HCT116 (cell line): ENCODE measurements at places on chromosomes 2 and 18.

DNA sequence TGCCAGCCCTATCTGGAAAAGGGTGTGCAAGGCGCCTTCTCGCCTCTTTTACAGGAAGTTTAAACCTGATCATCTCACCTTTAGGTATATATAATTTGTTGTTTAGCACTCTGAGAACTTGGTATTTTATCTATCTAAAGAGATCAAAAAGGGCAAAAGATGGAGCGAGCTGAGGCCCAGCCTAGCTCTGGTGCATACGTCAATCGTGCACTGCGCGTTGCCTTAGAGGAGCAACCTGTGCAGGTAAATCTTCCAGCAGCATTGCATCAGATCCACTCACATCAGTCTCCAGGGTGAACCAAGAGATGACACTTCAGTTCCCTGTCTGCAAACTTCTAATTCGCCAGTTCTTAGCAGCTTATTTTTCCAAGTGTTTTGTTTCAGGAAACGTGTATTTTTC, 15.4 kb downstream of the BCL11A start:
- no peak for DNase-seq

DNA sequence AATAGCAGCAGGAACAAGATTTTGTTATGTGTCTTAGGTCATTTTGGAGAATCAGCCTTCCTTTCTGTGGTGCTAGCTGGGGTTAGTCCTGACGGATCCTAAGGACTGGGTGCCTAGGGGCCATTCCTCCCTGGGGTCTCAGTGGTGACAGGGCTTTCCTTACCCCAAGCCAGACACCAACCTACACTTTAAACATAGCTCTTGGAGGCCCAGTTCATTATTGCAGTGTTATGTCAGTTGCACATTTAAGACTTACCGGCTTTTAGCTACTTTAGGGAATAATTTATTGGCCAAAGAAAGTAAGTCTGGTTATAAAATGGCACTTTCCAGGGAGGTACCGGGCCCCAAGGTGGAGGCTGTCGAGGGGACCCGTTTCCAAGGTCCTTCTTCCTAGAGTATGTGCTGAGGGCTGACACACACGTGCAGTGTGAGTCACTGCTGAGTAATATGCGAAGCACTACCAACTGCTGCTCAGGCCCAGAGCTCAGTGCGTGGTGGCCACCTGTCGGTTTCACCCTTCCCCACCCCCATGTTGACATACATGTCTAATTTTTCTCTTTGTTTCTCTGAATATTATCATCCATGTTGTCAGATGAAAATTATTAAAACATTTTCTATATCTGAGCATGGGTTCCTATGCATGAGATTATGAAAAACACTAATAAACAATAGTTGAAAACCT, 37.0 kb upstream of the GRHL1 start:
- DNase-seq = peak; percentile 76

GRCh38 chr2:202005272-202005887, 28.3 kb upstream of the FZD7 start:
- no peak for DNase-seq

- DNase-seq = no peak
These were observed 183.0 kb upstream of the ZC3H15 start for GRCh38 chr2:186303091-186303490.

DNA sequence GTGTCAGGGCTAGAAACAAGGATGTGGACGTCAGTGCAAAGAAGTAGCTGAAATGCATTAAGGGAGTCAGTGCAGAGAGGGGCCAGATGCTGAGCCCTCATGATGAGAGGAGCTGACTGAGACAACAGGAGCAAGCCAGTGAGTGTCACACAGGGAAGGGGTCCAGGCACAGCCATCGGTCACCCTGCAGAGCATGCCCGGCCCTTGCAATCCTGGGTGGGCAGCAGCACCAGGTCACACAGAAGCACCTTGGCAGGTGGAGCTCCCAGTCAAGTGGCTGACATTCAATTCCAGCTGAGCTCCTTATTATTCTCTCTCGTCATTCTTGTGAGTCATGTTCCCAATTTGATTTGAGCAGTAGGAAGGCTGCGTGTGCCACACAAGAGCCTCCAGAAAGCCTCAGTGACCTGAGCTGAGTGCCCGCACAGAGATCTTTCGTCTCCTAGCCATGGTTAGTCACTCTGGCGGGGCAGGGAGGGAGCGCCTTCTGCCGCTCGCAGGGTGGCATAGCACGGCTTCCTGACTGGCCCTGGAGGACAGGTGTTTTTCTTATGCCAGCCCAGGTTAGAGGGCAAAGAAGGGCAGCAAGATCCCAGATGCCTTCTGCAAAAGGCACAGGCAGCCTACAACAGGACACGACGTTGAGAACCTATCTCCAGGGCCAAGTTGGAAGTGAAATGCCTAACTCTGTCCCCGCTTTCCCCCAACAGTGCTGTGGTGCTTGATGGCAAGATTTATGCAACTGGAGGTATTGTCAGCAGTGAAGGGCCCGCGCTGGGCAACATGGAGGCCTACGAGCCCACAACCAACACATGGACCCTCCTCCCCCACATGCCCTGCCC, 220.9 kb downstream of the ATAD2B start:
- DNase-seq = no peak

- no peak for DNase-seq
These were observed 184.7 kb downstream of the MYCN start for GRCh38 chr2:16124881-16125613.

DNA sequence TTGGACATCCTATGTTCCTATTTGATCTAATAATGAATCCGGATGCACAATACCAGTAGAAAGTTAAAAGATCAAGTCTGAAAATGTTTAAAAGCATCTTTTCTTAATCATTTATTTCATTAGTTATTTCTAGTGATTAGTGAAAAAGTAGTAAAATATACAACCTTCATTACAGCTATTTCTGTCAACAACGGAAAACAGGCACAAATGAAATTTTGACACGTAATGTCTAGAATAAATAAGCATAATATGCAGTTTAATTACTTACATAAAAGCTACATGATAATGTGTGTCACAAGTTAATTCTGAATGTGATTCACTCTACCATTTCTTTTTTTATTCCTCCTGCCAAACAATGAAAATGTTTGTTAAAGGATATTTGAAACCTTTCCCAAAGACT, 216.1 kb downstream of the MYCN start:
- no peak for DNase-seq

- no peak for DNase-seq
These were observed 149.2 kb upstream of the KLHL29 start for GRCh38 chr2:23235736-23236135.

- no peak for DNase-seq
These were observed 130.6 kb downstream of the LNPK start for GRCh38 chr2:175871331-175872004.

- peak; percentile 86 for DNase-seq
These were observed 114.8 kb downstream of the PLB1 start for GRCh38 chr2:28610583-28611201.

GRCh38 chr2:58502931-58503330, 261.8 kb upstream of the FANCL start:
- DNase-seq = no peak

DNA sequence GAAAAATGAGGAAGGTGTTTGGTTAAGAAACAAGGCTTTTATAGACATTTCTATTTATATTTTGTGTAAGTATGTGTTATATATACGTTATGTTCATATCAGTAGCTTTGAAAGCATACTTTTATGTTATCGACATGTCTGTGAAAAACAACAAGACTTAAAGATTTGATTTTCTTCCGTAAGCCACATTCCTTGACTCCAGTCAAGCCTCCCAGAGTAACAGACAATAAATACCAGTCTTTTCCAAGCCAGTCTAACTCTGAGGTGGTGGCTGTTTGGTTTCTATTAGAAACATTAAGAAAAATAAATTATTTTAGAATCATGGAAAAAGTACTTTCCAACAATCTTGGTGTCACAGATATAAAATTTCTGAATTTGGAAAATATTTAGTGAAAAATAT, 16.3 kb upstream of the ITGAV start:
- DNase-seq = no peak

- no peak for DNase-seq
These were observed 36.9 kb upstream of the DSEL start for GRCh38 chr18:67553437-67553836.

DNA sequence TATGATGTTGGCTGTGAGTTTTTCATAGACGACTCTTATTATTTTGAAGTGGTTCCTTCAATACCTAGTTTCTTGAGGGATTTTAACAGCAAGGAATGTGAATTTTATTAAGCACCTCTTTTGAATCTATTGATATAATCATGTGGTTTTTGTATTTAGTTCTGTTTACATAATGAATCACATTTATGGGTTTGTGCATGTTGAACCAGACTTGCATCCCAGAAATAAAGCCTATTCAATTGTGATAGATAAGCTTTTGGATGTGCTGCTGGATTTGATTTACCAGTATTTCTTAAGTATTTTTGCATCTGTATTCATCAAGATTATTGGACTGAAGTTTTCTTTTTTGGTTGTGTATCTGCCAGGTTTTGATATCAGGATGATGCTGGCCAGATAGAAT, 131.6 kb upstream of the SCN7A start:
- DNase-seq = no peak

DNA sequence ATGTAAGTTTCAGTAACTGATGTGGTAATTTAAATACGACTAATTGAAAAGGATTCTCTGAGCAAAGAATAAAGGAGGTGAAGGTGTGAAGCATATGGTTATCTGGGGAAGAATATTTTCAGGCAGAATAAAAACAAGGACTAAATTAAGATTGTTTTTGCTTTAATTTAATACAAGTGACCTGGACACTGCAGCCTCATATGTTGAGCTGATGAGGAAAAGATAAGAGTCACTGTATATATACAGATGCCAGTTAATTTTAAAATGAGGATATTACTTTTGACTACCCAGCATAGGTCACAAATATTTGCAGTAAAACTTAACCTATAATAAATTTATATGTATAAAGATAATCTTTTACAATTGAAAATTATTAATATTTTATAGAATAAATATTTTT, 47.8 kb upstream of the LRP1B start:
- DNase-seq = no peak

DNA sequence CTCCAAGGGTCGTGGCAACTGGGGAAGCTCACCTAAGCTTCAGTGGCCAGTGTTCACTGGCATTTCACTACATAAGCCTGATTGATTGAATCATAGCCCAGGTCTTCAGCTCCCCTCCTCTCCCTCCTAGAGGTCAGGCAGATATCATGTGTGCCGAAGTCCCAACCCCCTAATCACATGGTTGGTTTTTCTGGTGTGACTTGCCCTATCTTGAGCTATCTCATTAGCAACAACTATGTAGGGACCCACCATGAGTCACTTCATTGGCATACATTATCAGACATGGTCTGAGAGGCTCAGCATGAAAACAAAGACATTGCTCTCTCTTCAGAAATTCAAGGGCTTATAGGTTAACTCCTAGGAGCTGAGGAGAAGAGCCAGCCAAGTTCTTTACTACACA, 76.8 kb downstream of the LYPD1 start:
- DNase-seq = no peak

DNA sequence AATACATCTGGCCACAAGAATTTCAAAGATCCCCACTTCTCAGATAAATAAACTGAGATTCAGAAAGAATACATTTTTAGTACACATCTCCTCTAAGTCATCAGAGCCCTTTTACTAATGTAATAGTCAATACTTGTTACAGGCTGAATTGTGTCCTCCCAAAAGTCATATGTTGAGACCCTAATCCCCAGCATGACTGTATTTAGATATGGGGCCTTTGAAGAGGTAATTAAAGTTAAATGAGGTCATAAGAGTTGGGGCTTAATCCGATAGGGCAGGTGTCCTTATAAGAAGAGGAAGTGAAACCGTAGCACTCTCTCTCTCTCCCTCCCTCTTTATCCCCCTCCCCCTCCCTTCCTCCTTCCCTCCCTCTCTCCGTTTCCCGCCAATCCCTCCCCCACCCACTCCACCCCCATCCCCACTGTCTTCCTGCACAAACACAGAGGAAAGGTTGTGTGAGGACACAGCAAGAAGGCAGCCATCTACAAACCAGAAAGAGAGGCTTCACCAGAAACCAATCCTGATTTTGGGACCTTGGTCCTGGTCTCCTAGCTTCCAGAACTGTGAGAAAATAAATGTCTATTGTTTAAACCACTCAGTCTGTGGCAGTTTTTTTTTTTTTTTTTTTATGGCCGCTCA, 66.6 kb upstream of the ZNF397 start:
- no peak for DNase-seq

DNA sequence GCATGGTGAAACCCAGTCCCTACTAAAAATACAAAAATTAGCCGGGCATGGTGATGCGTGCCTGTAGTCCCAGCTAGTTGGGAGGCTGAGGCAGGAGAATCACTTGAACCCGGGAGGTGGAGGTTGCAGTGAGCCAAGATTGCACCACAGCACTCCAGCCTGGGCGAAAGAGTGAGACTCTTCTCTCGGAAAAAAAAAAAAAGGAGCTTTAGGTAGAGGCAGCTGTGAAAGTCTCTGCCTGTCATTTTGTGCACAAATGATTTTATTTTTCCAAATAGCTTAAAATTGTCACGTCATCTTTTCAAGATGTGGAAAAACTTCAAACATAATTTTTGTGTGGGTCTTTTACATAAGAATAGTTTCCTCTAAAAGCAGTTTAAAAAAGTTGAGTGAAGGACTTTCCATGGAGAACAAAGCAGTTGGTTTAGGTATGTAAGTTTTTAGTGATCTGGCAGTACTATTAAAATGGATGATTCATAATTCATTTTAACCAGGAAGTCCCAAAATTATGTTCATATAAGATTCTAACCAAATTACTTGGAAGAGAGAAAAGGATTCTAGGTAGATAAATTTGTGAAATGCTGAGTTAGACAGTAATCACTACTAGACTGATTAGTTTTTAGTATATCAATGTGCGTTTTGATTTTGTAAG, 11.5 kb downstream of the CCNYL1 start:
- DNase-seq = no peak

GRCh38 chr2:31384771-31385276, 29.7 kb downstream of the XDH start:
- peak; percentile 45 for DNase-seq

GRCh38 chr2:11781602-11782001, 35.2 kb downstream of the LPIN1 start:
- DNase-seq = no peak

- no peak for DNase-seq
These were observed 937.1 kb downstream of the TSN start for GRCh38 chr2:122692400-122693083.

GRCh38 chr18:9731380-9731779, 23.3 kb downstream of the RAB31 start:
- no peak for DNase-seq

GRCh38 chr2:227374158-227374557, 4.9 kb downstream of the TM4SF20 start:
- no peak for DNase-seq

DNA sequence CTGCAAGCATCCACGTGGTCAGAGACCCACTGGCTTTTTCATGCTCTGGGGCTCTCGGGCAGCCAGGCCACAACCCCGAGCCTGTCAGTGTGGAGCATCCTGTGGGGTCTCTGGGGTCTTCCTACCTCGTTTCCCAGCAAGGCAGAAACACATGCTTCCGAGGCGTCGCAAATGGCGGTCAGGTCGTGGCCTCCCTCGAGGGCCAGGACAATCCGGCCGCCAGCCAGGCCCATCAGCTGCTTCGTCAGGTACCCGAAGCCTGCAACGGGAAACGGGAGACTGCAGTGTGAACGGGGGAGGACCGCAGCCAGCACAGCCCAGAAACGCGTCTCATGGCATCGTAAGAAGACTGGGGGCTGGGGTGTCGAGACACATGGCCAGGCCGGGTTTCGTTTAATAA, 218.7 kb downstream of the TWIST2 start:
- no peak for DNase-seq
